ENCODE measurements at places on chromosomes 2 and 18. TPM values are rescaled to one million over a fixed set of nuclear protein-coding genes. Genes with fewer than 3 reads are reported as not detected.

GRCh38 chr2:1521191-1521877 lies 108.1 kb downstream of the TPO start:
- DNase-seq = no peak

DNA sequence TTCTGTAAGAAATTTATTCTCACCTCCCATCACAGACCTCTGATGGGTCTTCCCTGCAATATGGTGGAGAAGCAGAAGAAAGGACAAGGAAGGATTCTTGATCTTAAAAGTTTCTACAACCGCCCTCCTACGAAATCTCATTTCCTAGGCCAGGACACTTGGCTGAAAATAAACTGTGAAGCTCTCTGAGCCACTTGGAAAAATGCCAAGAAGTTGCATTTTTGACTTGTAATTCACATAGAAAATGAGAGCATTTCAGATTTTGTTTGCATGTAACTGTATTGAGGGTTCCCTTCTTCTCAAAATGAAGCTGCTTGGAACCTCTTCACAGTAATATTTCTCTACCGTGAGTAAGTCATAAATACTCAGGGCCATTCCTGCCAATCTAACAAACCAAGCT lies 458.3 kb upstream of the SLC14A2 start:
- no peak for DNase-seq

GRCh38 chr2:85506768-85507181 lies 32.2 kb upstream of the MAT2A start:
- no peak for DNase-seq

DNA sequence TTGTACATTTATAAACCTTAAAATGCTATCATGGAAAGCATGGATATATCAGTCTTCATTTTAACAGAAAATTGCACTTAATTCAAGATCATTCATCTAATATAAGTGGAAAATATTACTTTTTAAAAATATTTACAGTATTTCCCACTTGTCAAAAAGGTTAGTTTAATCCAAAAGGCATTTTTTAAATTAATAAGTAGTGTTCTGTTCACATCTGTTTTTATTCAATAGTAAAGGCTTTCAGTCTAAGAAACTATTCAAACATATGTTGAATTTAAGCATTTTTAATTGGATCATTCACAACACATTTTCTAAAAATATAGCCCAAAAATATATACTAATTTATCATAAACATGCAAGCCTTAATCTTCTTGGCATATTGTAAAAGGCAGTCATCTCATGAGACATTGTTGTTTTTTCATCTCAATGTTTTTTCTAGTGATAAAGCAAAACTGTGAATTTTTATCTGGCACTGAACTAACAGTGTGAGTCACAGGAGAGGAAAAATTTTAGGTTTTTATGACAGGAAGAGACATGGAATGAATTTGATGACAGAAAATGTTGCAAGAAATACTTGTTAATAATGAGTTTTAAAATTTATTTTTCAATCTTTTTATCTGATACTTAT lies 1642.5 kb upstream of the TMEFF2 start:
- no peak for DNase-seq

DNA sequence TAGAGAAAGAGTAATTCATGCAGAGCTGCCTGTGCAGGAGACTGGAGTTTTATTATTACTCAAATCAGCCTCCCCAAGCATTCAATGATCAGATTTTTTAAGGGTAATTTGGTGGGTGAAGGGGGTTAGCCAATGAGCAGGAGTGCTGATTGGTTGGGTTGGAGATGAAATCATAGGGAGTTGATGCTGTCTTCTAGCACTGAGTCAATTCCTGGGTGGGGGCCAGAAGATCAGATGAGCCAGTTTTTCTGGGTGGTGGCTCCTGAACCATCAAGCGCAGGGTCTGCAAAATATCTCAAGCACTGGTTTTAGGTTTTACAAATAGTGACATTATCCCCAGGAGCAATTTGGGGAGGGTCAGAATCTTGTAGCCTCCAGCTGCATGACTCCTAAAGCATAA lies 312.8 kb upstream of the THSD7B start:
- DNase-seq = no peak

DNA sequence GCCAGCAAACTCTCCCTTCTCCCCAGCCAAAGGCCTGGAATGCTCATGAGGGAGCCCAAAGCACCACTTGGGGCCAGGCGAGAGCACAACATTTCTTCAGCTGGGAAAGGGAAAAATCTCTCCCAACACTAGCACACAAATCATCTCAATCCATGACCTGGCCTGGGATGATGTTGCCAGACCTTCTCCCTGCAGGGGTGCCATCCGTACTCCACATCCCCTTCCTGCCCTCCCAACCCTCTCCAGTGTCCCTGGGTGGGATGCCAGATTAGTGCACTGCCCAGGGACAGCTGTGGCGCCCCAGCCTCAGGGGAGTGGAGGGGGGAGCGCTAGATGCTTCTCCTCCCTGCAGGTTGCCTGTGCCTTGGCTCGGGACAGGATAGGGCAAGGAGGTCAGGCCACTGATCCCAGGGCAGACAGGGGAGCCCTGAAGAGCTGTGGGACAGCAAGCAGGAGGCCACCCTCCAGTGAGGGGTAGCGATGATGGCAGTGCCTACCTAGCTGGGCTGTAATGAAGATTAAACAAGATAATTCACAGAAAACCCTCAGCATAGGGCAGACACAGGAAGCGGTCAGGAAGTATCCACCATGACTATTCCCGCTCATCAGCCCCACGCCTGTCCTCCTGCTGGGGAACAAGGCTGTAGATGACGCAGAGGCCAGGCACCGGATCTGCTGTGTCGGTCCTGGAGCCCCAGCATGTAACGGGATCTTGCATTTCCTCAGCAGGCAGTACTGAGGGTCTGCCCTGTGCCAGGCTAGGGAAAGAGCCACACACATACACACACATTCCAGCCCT lies 31.1 kb downstream of the SERTAD2 start:
- DNase-seq = no peak

DNA sequence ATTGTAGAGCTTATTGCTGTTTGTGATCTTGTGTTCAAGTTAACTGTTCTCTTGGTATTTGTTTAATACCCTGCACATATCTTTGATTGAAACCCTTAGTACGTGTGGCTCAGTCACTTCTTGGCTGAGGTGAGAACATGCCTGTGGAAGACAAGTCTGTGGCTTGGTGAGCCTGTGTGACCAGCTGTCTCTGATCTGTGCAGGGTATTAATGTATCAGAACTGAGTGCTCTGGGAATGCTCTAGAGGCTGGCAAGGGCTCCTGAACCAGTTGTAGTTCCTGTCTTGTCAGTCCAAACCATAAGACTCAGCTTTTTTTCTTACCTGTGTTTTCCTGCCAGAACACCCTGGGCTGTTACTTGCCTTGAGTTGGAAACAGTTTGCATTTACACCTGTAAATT lies 52.4 kb upstream of the EPHA4 start:
- no peak for DNase-seq

GRCh38 chr18:75124991-75125381 lies 84.0 kb downstream of the PTGR3 start:
- DNase-seq = no peak

GRCh38 chr2:33810046-33810835 lies 211.1 kb upstream of the FAM98A start:
- DNase-seq = no peak

DNA sequence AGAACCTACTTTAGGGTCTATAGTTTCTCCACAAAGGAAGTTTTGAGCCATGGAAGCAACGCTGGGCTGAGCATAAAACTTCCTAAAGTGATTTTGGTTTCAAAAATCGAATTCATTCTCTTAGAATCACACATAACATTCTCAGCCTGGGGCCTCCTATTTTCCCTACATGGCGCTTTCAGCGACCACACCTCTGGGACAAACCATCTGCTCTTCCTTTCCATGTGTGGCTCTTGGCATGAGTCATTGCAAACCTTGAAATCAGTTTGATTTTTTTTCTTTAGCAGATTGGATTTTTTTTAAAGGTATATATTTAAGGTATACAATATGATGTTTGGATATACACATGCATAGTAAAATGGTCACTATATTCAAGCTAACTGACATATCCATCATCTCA lies 72.5 kb upstream of the APCDD1 start:
- DNase-seq = no peak

GRCh38 chr18:11025671-11026070 lies 123.7 kb downstream of the PIEZO2 start:
- DNase-seq = no peak

DNA sequence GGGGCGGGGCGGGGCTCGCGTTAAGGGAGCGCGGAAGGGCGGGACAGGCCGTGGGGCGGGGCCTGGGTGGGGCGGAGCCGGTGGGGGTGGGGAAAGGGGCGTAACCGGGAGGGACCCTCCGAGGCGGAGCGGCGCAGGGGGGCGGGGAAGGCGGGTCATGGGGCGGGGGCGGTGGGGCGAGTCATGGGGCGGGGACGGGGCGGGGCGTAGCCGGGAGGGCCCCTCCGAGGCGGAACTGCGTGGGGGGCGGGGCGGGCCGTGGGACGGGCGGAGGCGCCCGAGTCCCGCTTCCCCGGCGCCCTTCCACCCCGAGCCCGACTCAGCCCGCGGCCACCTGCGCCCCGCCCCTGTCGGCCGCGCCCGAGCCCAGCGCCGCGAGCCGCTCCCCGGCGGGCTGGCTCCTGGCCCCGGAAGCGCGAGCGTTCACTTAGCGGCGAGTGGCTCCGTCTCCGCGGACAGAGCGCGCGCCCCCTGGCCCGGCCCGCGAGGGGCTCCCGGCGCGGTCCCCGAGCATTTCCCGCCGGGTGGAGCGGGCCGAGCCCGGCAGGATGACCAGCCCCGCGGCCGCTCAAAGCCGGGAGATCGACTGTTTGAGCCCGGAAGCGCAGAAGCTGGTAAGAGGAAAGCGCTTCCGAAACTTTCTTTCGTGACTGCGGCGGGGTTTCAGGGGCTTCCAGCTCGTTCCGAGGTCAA lies 64.7 kb downstream of the LRRFIP1 start:
- DNase-seq = no peak

GRCh38 chr18:22765896-22766295 lies 167.2 kb upstream of the RBBP8 start:
- no peak for DNase-seq

DNA sequence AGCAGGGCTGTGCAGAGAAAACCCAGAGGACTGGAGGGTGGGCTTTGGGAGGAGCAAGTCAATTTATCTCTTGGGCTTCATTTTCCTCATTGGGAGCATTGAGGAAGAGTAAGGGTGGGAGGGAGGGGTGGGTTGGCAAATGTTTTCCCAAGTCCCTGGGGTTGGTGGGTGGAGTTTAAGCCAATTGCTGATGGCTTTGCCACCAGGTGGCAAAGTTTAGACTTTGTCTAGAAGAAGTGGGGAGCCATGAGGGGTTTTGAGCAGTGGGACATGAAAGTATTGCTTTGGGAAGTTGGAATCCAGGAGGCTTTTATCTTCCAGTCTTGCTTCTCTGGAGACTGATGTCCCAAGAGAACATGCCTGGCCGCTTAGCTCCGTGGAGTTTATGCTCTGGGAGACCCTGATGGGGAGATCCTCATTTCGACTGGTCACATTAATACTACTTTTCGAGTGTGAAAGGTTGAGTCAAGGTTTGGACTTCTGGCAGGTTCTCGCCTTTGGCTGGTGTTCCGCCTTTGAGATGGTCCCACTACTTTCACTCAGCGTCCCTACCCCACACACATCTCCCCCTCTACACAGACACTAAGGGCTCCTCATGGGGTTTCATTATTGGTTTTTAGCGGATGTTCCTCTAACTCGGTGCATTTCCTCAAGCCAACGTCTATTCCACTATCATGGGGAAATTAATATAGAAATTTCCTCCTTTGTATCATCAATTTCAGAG lies 126.7 kb downstream of the PRKCE start:
- no peak for DNase-seq

DNA sequence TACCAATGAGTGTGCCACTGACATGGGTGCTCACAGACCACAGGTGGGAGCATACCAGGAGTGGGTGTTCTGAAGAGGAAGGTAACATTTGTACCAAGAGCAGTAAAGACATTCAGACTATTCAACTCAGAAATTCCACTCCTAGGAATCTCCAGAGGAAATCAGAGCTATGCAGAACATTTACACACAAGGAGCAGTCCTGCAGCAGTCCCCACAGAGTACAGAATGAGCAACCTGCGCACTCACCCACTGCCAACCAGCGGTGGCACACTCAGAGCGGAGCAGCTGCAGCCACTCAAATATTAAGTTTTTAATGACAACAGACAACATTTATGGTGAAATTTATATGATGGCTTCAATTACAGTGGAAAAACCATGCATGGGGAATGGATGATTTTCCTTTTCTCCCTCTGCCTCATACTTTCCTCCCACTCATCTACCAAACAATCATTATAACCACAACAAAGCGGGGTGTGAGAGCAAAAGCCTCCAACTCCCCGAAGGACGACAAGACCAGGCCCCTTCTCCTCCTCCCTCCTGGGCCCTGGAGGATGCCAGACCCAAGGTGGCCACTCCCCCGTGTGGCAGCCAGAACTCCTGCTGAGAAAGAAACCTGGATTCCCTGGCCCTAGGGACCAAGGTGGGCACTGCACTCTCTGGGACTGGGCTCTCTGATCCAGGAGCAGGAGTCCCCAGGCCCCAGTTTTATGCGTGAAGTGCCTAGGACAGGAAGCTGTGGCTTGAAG lies 5.4 kb downstream of the HS6ST1 start:
- DNase-seq = no peak

Gene IL36B
- total RNA-seq = not detected

Gene TMSB10
- total RNA-seq = 1,029 TPM

Gene KCNIP3
- 60.7 TPM for total RNA-seq

Gene CPLX4
- not detected for total RNA-seq
